GM12878 (cell line): ENCODE measurements at places on chromosomes 6 and 20. TPM values are rescaled to one million over a fixed set of nuclear protein-coding genes. Genes with fewer than 3 reads are reported as not detected.
A peak's percentile ranks its signal among the peaks of the same experiment; 100 is the strongest.

DNA sequence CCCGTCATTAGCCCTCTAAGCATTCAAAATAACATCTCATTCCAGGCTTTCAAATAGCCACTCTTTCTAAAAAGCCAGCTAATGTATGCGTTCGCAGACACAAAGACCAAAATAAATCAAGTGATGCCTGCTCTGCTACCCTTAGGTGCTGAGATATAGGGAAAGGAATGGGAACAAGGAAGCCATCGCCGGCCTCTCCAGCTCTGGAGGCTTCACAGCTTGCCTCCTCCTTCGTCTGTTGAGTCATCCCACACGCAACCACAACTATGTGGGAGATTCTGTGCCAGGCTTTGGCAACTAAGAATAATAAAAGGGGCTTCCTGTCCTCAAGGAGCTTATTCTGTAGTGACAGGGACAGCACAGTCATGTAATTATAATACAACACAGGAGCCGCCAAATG lies 27.3 kb upstream of the SLC22A23 start:
- no peak for DNase-seq
- H3K36me3 ChIP-seq, result no peaks in the 10 kb centered on the region
- no peaks in the 10 kb centered on the region for H3K4me1 ChIP-seq
- H3K27me3 ChIP-seq, result no peaks in the 10 kb centered on the region; the same call in 1 of the 2 replicates
- H3K27ac ChIP-seq, result no peak overlapping the region

- H3K36me3 ChIP-seq, result no peaks in the 10 kb centered on the region
- no peak overlapping the region for H3K4me3 ChIP-seq
These were observed 61.8 kb downstream of the FAM229B start for GRCh38 chr6:112149236-112149635.

GRCh38 chr6:118843685-118844390 lies 50.1 kb upstream of the ASF1A start:
- H3K27ac ChIP-seq, result peak overlapping the region; percentile 23
- H3K27me3 ChIP-seq, result no peaks in the 10 kb centered on the region
- peaks cover 15% of the 10 kb centered on the region for H3K4me1 ChIP-seq
- no peak overlapping the region; the same call in 1 of the 2 replicates for H3K4me3 ChIP-seq

GRCh38 chr6:13024616-13025015 lies 303.7 kb downstream of the TBC1D7 start:
- H3K27me3 ChIP-seq, result peaks cover 4% of the 10 kb centered on the region; the same call in 1 of the 2 replicates
- no peak overlapping the region for H3K27ac ChIP-seq
- H3K4me3 ChIP-seq, result no peak overlapping the region
- no peaks in the 10 kb centered on the region for H3K36me3 ChIP-seq
- H3K4me1 ChIP-seq, result no peaks in the 10 kb centered on the region

- H3K36me3 ChIP-seq, result no peaks in the 10 kb centered on the region
- H3K4me3 ChIP-seq, result no peak overlapping the region
- no peak for DNase-seq
- H3K4me1 ChIP-seq, result no peaks in the 10 kb centered on the region
- H3K27me3 ChIP-seq, result no peaks in the 10 kb centered on the region
These were observed 85.6 kb downstream of the PDE7B start for GRCh38 chr6:135937106-135937505.

GRCh38 chr20:53322651-53323050 lies 271.0 kb downstream of the ZNF217 start:
- H3K4me1 ChIP-seq, result no peaks in the 10 kb centered on the region
- no peak for DNase-seq

GRCh38 chr20:25195962-25196785 lies 662 bp downstream of the ENTPD6 start:
- no peaks in the 10 kb centered on the region for H3K36me3 ChIP-seq
- DNase-seq, result no peak
- no peaks in the 10 kb centered on the region for H3K27me3 ChIP-seq
- H3K4me1 ChIP-seq, result peaks cover 11% of the 10 kb centered on the region

DNA sequence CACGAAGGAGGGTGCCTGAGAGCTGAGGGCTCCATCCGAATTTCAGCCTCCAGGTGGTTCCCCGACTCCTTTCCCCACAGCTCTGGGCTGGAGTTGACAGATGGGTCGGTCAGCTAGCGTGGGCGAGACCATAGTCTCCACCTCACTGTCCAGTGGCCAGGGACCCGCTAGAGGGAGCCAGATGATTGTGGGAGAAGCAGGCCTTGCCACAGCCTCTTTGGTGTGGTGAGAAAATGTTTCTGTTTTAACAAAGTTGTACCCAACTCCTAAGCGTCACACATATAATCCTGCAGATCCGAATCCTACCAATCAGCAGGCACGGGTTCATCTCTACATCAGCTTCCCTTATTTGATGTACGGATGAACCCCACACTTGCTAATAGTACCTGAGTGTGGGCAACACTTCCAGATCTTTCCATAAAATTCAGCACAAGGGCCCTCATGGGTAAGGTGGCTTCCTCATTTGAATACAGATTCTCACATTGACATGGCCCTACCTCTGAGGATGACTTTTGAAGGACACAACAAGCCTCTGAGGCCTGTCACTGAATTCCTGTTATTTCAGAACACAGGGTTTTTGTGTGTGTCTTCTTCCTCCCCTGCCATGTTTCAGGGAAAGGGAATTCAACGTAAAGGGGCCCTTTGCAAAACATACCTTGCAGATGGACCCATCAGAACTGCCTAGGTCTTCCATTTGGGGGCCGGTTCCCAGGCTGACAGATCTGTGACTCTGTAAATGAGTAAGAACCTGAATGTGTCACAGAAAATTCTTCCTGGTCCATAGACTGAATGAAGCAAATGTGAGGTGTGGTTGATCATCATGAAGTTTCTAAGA lies 103.2 kb upstream of the DUSP22 start:
- peaks cover 72% of the 10 kb centered on the region for H3K4me1 ChIP-seq
- no peaks in the 10 kb centered on the region; the same call in 1 of the 2 replicates for H3K27me3 ChIP-seq
- peak overlapping the region; percentile 98 for H3K27ac ChIP-seq
- no peak overlapping the region for H3K4me3 ChIP-seq

GRCh38 chr6:62980093-62980492 lies 231.2 kb upstream of the FKBP1C start:
- no peaks in the 10 kb centered on the region for H3K36me3 ChIP-seq
- H3K27me3 ChIP-seq, result no peaks in the 10 kb centered on the region
- no peaks in the 10 kb centered on the region for H3K4me1 ChIP-seq
- H3K27ac ChIP-seq, result no peak overlapping the region

- H3K36me3 ChIP-seq, result no peaks in the 10 kb centered on the region
- no peaks in the 10 kb centered on the region for H3K27me3 ChIP-seq
- DNase-seq, result no peak
- no peaks in the 10 kb centered on the region for H3K4me1 ChIP-seq
- no peak overlapping the region for H3K4me3 ChIP-seq
- H3K27ac ChIP-seq, result no peak overlapping the region
These were observed 132.5 kb downstream of the EPM2A start for GRCh38 chr6:145602726-145603326.

GRCh38 chr20:32894711-32895355 lies 36.1 kb downstream of the EFCAB8 start:
- H3K27me3 ChIP-seq, result no peaks in the 10 kb centered on the region
- no peak overlapping the region for H3K27ac ChIP-seq
- no peak for DNase-seq
- H3K4me3 ChIP-seq, result no peak overlapping the region
- H3K36me3 ChIP-seq, result no peaks in the 10 kb centered on the region

- peaks cover 24% of the 10 kb centered on the region for H3K4me1 ChIP-seq
- H3K4me3 ChIP-seq, result no peak overlapping the region
- no peaks in the 10 kb centered on the region for H3K27me3 ChIP-seq
- H3K36me3 ChIP-seq, result no peaks in the 10 kb centered on the region
- no peak for DNase-seq
These were observed 193.5 kb downstream of the ARID1B start for GRCh38 chr6:156970595-156971112.

Gene SMIM28
- total RNA-seq, result not detected in 2 replicates

Gene RFX6
- not detected in 2 replicates for total RNA-seq

Gene IMPG1
- not detected in 2 replicates for total RNA-seq

Gene CRISP2
- total RNA-seq, result not detected in 2 replicates

Gene VNN1
- not detected in 2 replicates for total RNA-seq

Gene TMEM217
- 1.6 and 1.9 TPM in 2 replicates for total RNA-seq

Gene CCM2L
- total RNA-seq, result not detected in 2 replicates
